ENCODE measurements at places on chromosomes 7 and 10. TPM values are rescaled to one million over a fixed set of nuclear protein-coding genes. Genes with fewer than 3 reads are reported as not detected.

Gene ADARB2
- 1.4 TPM for polyA plus RNA-seq

Gene COL28A1
- 9.8 TPM for polyA plus RNA-seq

- DNase-seq = no peak
Observed at GRCh38 chr10:29245476-29245875, 43.4 kb upstream of the LYZL1 start.

GRCh38 chr7:79968894-79969293 lies 165.7 kb upstream of the GNAI1 start:
- DNase-seq = no peak

All from right renal cortex interstitium (tissue), 3 donors.